NCI-H226 (cell line): ENCODE measurements at places on chromosomes 11 and 22.

- no peak for DNase-seq
Observed at GRCh38 chr22:32776802-32777201, 24.7 kb upstream of the TIMP3 start.

DNA sequence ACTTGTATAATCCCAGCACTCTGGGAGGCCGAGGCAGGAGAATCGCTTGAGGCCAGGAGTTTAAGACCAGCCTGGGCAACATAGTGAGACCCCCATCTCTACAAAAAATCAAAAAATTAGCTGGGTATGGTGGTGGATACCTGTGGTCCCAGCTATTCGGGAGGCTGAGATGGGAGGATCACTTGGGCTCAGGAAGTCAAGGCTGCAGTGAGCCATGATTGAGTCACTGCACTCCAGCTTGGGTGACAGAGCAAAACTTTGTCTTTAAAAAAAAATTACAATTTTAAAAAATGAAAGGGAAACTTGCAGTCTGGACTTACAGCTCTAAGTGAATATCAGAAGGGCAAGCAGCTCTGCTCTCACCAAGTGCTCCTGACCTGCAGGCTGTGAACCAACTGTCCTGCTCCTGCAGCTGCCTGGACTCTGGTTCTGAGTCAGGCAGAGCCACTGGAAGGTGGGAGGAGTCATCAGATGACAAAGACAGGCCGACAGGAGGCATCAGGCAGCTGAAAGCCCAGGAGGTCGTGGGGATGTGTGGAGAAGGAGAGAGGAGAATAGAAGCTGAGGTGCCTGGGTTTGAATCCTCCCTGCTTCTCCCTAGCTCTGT is 9.6 kb downstream of the SMTNL1 start:
- DNase-seq, result peak; percentile 46

DNA sequence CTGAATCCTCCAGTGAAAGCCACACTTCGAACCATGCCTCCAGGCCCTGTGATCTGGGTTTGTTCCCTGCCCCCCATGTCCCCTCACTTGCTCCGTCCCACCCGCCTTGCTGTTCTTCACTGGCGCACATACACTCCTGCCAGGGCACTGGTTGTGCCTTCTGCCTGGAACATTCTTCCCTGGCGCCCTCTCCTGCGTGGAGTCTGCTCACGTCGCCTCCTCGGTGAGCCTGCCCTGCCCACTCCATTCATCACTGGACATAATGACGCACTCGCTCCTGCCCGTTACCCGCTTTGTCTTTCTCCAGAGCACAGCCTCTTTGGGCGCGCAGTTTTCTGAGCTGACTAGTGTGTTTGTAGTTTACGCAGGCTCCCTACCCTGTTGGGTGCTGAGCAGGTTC is 21.0 kb upstream of the MIEF1 start:
- no peak for DNase-seq

GRCh38 chr11:73219396-73220285 is 1.6 kb downstream of the P2RY2 start:
- no peak for DNase-seq

DNA sequence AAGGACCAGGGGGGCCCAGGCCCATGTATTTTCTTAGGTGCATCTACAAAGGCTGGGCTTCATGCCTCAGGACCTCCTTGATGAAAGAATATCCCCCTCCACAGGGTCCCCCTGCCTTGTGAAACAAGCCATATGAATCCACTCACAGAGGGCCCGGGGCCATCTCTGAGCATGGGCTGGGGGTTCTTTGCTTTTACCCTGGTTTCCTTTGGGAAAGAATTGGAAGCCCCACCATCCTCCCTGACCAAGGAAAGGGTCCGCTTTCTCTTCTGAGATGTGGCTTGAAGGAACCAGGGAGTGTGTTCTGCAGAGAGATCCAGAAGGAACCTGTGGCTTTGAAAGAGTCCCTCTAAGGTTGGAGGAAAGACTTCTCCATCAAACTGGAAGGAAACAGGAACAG is 9.2 kb upstream of the ANO1 start:
- DNase-seq, result no peak

DNA sequence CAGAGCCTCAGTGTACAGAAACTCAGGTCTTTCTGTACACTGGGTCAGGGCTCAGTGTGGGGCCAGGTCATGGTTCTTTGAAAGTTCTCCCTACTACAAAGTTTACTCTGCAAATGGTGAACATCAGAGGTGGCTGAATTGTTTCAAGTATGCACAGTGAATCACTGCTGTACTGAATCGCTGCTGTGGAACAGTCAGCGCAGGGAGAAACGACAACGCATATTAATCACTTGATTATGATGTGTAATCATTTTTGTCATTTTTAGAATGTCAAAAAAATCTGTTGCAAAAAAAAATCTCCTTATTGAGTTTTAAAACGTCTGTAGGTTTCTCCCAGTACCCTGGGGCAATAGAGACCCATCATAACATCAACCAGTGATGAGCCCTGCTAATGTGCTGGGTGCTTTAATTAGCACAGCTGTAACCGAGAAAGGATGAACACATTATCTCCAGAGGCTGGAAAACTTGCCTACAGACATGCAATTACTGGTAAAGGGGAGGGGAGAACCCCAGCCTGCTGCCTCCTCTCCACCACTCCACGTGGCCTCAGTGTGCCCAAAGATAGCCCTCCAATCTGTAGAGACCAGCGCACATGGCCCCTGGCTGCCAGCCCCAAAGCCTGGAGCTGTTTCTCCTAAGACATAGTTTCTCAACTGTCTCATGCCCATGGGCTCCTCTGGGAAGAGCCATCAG is 12.8 kb downstream of the ARRB1 start:
- DNase-seq, result no peak

- no peak for DNase-seq
Observed at GRCh38 chr22:49599039-49599438, 228.6 kb downstream of the BRD1 start.

- no peak for DNase-seq
Observed at GRCh38 chr11:30346068-30346688, 23.3 kb downstream of the ARL14EP start.

GRCh38 chr22:31308181-31308580 is 15.9 kb upstream of the PIK3IP1 start:
- no peak for DNase-seq

DNA sequence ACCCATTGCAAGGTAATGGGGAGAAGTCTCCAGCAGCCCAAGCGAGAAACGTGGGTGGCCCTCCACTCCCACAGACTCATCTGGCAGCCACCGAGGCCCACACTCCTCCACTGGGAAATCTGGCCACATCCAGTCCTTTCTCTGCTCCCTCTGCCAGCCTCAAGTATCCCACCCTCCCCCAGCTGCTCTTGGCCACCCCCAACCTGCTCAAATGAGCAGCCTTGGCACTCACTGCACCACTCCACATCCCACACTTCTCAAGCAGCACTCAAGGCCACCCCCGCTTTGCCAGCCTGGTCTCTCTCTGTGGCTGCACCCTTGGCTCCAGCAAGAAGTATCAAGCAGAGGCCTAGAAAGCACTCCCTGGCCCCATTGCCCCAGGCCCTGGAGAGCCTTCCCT is 28.2 kb downstream of the SLC22A12 start:
- no peak for DNase-seq

- DNase-seq, result no peak
Observed at GRCh38 chr11:74321487-74322188, 10.2 kb upstream of the P4HA3 start.

DNA sequence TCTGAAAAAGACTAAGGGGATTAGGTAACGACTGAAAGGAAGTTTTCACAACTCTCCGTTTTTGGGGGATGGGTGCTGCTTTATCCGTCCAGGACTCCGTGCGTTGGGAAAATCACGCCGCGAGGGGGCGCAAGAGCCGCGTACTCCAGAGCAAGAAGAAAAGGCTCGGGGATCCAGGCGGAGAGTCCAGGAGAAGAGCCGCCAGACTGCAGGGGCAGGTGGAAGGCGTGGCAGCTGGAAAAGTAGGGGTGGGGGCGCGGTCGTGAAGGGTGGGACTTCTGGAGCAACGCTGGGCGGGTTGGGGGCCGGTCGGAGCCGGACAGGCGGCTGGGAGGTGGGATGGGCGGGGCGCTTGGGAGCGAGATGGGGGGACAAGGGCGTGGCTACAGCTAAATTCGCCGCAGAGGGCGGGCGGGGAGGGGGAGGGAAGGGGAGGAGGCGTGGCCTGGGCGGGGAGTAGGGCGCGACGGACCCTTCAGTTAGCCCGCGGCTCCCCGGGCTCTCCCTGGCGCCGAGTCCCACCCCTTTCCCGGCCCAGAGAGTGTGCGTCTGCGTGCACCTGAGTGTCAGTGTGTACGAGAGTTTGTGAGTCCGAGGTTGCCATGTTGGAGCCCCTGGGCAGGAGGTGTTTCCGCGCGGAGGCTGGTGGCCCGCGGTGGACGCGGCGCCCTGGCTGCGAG is 613 bp upstream of the ARHGEF17 start:
- DNase-seq, result peak; percentile 95

DNA sequence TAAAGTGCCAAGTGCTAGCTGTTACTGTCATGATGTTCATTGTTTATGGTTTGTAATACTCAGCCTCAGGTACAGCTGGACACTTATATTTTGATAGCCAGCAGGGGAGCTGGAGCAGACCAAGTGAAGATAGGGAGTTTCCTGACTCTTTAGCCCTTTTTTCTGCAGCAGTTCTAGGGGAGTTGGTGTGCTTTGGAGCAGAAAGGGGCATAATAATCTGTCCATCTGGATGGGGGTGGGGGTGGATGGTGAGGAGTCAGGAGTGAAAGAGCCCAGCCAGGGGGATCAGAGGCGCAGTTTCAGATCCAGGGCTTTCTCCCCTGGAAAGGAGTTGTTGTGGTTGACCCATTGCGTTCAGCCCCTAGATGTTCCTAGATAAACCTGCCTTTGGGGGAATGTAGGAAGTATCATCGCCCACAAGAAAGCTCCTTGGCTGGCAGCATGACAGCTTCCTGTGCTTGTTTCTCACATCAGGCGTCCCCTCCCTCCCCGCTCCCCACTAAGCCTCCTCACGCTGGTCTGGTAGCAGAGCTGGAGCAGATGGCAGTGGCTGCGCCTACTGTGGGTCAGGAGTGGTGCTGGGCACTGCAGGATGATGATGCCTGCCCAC is 41.9 kb downstream of the MED15 start:
- DNase-seq, result no peak

DNA sequence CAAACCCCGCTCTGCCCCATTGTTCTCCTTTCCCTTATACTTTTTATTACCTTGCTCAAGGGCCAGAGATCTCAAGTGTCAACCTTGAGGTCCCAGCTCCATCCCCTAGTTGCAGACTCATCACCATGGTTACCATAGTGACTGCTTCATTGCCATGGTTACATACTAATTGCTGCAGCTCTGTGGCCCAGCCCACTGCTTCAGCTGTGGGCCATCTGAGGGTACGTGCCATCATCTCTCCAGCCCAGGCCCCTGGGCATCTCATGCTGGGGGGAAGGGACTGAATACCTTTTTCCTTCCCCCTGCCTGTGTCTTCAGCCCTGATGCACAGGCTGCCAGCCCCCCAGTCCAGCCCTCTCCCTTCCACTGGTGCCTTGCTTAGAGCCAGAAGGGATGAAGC is 22.2 kb downstream of the TREH start:
- DNase-seq, result no peak

DNA sequence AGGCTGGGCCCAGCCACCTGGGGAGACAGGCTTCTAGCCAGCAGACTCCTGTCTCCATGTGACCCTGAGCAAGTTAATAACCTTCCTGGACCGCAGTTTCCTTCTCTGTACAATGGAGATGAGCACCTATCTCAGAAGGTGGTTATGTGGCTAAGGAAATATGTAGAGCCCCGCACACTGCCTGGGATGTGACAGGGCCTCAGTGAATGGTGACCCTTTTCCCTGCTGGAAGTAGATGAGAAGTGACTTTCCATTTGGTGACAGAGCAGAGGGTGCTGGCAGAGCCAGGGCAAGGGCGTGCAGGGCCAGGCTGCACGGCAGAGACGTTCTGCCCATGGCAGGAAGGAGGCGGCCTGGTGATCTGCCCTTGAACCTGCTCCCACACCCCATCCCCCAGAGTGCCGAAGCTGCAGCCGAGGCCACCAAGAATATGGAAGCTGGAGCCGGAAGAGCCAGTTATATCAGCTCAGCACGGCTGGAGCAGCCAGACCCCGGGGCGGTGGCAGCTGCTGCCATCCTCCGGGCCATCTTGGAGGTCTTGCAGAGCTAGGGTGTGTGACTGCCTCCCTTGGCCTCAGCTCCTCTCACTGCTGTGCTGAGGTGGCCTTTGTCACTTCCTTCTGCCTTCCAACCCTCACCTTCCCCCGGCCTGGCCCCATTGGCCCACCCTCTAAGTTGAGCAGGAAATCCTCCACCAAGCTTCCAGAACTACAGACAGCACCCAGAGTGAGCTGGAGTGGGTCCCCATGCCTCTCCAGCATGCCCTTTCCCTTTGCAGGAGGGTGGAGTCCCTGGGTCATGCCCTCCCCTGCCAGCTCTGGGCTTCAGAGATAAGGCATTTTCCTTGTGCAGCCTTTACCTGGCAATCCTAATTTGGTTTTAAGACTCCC is 13.2 kb downstream of the TKFC start:
- DNase-seq, result no peak

DNA sequence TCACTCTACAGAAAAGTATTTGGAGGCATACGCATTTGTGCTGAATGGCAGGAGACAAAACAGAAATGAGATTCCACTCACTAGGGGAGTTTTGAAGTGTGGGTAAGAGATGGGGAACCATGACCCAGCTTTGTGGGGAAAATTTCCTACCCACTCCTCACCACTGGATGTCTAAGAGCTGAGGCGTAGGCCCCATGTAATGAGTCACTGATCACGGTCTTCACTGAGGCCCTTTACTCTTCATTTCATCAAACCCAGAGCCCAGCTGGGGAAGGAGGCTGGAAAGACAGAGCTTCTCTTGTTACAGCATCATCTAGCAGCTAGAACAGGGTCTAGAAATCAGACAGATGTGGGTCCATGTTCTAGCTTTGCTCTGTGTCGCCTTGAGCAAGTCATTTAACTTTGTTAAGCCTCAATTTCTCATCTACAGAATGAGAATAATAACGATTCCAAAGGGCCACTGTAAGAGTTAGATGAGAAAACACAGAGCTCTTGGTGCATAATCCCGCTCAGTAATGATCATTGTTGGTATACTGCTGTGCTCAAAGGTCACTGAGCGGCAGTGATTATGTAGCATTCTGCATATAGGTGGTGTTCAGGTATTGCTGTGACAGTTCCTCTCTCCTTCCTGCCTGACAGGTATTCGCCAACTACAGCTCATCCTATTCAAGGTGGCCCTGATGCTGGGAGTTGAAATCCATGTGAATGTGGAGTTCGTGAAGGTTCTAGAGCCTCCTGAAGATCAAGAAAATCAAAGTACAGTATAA is 97.2 kb downstream of the MICAL2 start:
- peak; percentile 35 for DNase-seq

DNA sequence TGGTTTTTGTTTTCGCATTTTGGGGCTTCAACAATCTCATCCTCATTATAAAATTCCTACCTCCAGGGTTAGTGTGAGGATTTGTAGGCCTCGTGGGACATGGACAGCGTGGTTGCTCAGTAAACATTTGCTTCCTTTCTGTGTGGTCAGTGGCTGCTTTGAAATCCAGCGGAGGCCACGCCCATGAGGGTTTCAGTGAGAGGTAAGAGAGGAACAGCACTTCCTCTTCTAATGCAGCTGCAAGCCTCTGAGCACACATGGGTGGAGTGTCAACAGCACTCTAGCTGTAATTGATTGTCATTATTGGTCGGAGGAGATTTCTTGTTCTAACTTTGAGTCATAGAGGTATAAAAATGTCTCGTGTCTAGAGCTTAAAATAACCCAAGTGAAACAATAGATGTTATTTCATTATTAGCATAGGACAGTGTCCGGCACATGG is 6.0 kb upstream of the ARHGAP42 start:
- DNase-seq, result no peak
